ENCODE measurements at places on chromosomes 7 and 10. TPM values are rescaled to one million over a fixed set of nuclear protein-coding genes. Genes with fewer than 3 reads are reported as not detected.

The KCNH2 gene
- total RNA-seq: 0.30 TPM

DNA sequence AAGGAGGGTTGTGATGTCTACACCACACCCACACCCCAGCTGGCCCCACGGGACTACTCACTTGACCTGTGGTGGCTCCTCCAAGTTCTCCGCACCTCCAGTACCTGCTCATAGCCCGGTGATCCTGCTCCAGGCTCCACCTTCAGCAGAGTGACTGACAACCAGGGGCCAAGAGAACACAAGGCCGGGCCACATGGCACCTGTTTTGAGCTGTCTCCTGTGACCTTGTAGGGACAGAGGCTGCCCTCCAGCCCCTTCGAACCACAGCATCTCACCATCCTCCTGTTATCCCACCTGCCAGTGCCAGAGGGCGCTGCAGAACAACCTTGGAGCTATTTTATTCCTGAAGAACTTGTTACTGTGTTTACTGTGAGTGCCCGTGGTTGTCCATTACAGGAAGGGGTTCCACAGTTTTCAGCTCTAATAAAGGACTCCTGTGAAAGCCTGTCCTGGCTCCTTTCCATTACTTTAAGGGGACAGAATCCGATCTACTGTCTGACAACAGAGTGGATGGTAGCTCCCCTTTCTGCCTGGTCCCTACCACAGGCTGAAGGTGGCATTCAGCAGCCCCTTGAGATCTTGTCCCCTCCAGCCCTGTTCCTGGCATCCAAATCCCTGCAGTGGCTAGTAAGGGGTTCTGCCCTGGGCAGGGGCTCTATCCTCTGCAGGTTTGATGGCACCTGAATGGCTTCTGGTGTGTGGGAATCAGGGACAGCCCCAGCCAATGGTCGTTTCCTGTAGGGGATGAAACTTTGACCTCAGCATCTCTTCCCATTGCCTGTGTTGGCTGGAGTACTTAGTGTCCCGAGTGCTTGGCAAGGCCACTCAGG is 50.8 kb downstream of the C10orf120 start:
- peak; percentile 40 for DNase-seq
- no peak overlapping the region for H3K4me3 ChIP-seq
- H3K4me1 ChIP-seq: no peaks in the 10 kb centered on the region

GRCh38 chr10:49025347-49025983 is 85.8 kb upstream of the LRRC18 start:
- no peak overlapping the region for H3K27ac ChIP-seq
- no peak for DNase-seq
- no peaks in the 10 kb centered on the region for H3K4me1 ChIP-seq
- no peaks in the 10 kb centered on the region for H3K36me3 ChIP-seq
- H3K27me3 ChIP-seq: no peaks in the 10 kb centered on the region

GRCh38 chr10:3708852-3709251 is 76.2 kb downstream of the KLF6 start:
- no peak overlapping the region for H3K27ac ChIP-seq
- DNase-seq: no peak
- peaks cover 5% of the 10 kb centered on the region for H3K36me3 ChIP-seq
- H3K4me1 ChIP-seq: no peaks in the 10 kb centered on the region
- H3K27me3 ChIP-seq: peaks cover 3% of the 10 kb centered on the region

DNA sequence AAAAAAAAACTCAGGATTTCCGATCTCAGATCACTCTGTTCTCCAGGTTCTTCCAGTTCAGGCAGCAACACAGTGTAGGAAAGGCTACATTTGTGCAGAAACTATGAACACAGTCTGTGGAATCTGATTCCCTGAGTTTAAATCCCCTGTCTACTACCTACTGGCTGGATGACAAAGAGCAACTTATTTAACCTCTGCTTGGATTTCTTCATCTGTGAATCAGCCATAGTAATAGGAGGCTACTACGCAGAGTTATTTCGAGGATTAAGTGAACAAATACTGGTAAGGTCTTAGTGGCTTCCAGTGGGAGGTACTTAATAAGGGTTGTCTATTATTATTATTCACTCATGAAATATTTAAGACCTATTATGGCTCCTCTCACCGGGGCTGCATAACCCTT is 44.3 kb upstream of the PDCD4 start:
- peaks cover 3% of the 10 kb centered on the region for H3K4me1 ChIP-seq
- peaks cover 2% of the 10 kb centered on the region for H3K27me3 ChIP-seq
- no peak overlapping the region for H3K27ac ChIP-seq
- no peak for DNase-seq

The OIT3 gene
- not detected for total RNA-seq

- no peaks in the 10 kb centered on the region for H3K4me1 ChIP-seq
- H3K27me3 ChIP-seq: no peaks in the 10 kb centered on the region
- DNase-seq: no peak
- H3K4me3 ChIP-seq: no peak overlapping the region
- no peaks in the 10 kb centered on the region for H3K36me3 ChIP-seq
- no peak overlapping the region for H3K27ac ChIP-seq
Measured at GRCh38 chr7:66170309-66171231, 34.6 kb upstream of the TPST1 start.

The EPHB4 gene
- total RNA-seq: 1.6 TPM

DNA sequence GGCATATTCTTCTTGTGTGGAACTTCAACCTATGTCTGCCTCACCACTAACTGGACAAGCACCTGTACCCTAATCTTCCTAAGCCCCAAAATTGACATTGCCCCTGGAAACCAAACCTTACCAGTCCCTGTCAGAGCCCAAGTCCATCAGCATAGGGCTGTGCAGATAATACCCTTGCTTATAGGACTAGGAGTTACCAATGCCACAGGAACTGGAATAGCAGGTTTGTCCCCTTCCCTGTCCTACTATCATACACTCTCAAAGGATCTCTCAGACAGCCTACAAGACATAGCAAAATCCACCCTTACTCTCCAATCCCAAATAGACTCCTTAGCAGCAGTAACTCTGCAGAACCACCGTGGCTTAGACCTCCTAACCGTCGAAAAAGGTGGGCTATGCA is 19.8 kb downstream of the ZNF107 start:
- no peak for DNase-seq
- no peak overlapping the region for H3K27ac ChIP-seq
- no peak overlapping the region for H3K4me3 ChIP-seq
- H3K4me1 ChIP-seq: peaks cover 26% of the 10 kb centered on the region
- peaks cover 20% of the 10 kb centered on the region for H3K36me3 ChIP-seq

The SPDYE8 gene
- total RNA-seq: not detected

GRCh38 chr7:146943483-146943882 is 826.9 kb downstream of the CNTNAP2 start:
- no peaks in the 10 kb centered on the region for H3K4me1 ChIP-seq
- no peaks in the 10 kb centered on the region for H3K36me3 ChIP-seq
- H3K27me3 ChIP-seq: no peaks in the 10 kb centered on the region
- DNase-seq: no peak
- no peak overlapping the region for H3K27ac ChIP-seq

The PTPRZ1 gene
- not detected for total RNA-seq

The SLC25A40 gene
- 55.7 TPM for total RNA-seq

- no peaks in the 10 kb centered on the region for H3K4me1 ChIP-seq
- peaks cover 6% of the 10 kb centered on the region for H3K27me3 ChIP-seq
- no peaks in the 10 kb centered on the region for H3K36me3 ChIP-seq
- no peak for DNase-seq
- H3K4me3 ChIP-seq: no peak overlapping the region
Measured at GRCh38 chr7:7395785-7396184, 139.9 kb downstream of the COL28A1 start.

DNA sequence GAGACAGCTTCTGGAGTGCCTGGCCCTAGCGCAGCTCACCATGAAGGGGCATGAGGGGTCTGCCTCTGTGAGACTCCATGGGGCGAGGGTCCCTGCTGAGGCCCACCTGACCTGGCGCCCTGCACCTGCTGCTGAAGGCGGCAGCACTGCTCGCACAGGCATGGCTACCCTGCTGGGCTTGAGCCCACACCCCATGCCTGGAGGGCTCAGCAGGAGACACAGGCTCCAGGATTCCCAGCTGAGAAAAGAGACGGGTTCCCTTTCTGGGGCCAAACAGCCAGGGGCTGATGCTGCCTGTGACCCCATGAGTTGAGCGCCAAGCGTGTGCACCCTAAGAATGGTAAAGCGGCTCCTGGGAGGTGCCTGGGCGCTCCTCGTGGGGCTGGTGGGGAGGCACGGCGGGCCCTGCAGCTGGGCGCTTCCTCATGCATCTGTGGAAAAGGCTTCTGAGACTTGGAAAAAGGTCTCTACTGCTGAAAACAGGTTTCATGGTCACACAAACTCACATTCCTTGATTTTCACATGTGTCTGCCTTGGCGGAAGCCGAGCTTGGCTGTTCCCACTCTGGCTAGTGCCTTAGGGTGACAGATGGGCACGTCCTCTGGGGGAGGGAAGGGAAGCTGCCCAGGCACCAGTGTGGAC is 233.4 kb downstream of the ZMYND11 start:
- H3K36me3 ChIP-seq: no peaks in the 10 kb centered on the region
- H3K27ac ChIP-seq: no peak overlapping the region
- H3K4me1 ChIP-seq: no peaks in the 10 kb centered on the region
- no peaks in the 10 kb centered on the region for H3K27me3 ChIP-seq

DNA sequence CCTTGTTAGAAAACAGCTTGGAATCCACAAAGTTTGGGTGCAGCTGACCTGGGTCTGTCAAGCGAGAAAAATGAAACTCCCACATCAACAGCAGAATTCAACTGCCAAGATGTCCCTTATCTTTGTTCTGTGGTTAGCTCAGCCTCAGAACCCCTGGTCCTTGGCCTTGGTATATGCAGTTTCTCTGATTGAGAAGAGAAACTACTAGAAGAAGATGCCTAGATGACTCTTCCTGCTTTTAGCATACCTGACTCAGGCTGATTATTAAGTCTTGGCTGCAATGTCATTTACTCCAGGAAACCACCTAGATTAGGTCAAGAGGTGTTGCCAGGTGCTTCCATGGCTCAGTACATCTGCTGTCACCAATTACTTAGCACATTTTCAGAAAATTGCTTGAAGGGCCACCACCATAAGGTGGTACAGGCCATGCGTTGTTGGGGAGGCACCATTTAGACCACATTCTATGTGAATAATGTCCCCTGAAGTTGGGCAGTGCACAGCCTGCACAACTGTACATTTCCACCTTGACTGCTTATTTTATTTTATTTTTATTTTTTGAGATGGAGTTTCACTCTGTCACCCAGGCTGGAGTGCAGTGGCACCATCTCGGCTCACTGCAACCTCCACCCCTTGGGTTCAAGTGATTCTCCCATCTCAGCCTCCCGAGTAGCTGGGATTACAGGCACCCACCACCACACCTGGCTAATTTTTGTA is 59.4 kb upstream of the ZNF438 start:
- H3K4me3 ChIP-seq: no peak overlapping the region
- H3K27me3 ChIP-seq: no peaks in the 10 kb centered on the region
- peak; percentile 35 for DNase-seq
- peak overlapping the region; percentile 54 for H3K27ac ChIP-seq
- H3K36me3 ChIP-seq: no peaks in the 10 kb centered on the region
- H3K4me1 ChIP-seq: peaks cover 13% of the 10 kb centered on the region

The LRMDA gene
- not detected for total RNA-seq

The FAM171A1 gene
- total RNA-seq: 11.7 TPM

GRCh38 chr7:75985518-75986146 is 8.8 kb downstream of the TMEM120A start:
- no peak for DNase-seq
- no peak overlapping the region for H3K4me3 ChIP-seq
- no peaks in the 10 kb centered on the region for H3K27me3 ChIP-seq
- H3K36me3 ChIP-seq: peaks cover 3% of the 10 kb centered on the region
- H3K4me1 ChIP-seq: peaks cover 2% of the 10 kb centered on the region

GRCh38 chr10:72081210-72081609 is 7.1 kb downstream of the SPOCK2 start:
- peaks cover 89% of the 10 kb centered on the region for H3K4me1 ChIP-seq
- H3K27me3 ChIP-seq: no peaks in the 10 kb centered on the region
- no peak overlapping the region for H3K4me3 ChIP-seq
- no peak for DNase-seq
- H3K27ac ChIP-seq: peak overlapping the region; percentile 69

GRCh38 chr10:90959826-90960225 is 38.9 kb upstream of the ANKRD1 start:
- H3K27me3 ChIP-seq: no peaks in the 10 kb centered on the region
- no peaks in the 10 kb centered on the region for H3K4me1 ChIP-seq

The NKX2-3 gene
- not detected for total RNA-seq

The JAZF1 gene
- 5.2 TPM for total RNA-seq

The GARIN1A gene
- total RNA-seq: 0.48 TPM

DNA sequence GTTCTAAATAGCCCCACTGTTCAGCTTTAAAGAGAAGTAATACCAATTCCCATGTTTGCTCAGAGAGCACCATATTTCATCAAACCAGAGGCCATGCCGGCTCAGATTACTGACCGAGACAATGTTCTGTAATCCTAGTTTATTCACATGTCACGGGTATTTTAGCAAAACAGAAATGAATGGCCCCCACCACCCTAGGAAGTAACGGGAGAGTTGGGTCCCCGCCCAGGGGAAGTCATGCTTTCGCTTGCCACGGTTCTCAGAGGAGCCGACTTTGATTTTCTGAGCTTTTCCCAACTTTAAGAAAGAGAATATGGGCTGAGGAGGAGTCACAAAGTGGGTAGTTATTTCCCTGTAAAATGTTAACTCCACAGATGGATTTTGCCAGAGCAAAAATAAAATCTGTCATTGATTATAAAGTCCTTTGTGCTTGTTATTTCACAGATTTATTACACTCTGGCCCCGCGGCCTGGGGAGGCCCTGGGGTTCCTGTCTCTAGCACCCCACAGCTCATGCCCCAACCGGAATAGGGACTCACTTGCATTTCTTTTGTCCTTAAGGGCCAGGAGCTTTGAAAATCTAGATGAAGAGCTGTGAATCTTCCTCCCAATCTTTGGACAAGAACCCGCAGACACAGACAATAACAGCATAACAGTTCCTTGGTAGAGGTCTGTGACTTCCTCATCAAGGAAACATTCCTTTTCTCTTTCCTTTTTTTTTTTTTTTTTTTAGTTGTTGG is 3.7 kb upstream of the GDF10 start:
- peaks cover 1% of the 10 kb centered on the region for H3K36me3 ChIP-seq
- no peak overlapping the region for H3K4me3 ChIP-seq
- H3K27ac ChIP-seq: no peak overlapping the region
- peaks cover 3% of the 10 kb centered on the region for H3K4me1 ChIP-seq
- peaks cover 34% of the 10 kb centered on the region for H3K27me3 ChIP-seq
- DNase-seq: no peak

DNA sequence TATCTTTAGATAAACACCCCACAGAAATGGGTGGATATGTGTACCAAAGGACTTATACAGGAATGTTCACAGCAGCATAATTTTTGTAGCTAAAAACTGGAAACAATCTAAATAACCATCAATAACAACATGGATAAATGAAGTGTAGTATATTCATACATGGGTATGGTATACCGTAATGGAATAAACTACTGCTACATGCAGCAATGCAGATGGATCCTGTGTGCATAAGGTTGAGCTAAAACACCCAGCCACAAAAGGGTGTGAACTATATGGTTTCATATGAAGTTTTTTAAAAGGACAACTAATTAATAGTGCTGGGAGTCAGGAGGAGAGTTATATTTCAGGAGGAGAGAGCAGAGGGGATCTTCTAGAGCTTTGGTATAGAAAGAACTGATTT is 389.6 kb downstream of the GFRA1 start:
- H3K27ac ChIP-seq: no peak overlapping the region
- no peak for DNase-seq
- no peaks in the 10 kb centered on the region for H3K4me1 ChIP-seq
- H3K36me3 ChIP-seq: no peaks in the 10 kb centered on the region

The PRSS1 gene
- not detected for total RNA-seq

The PTF1A gene
- total RNA-seq: not detected
